NCI-H1105 treated with DMSO at 0.1 percent for 48 hours (cell line): ENCODE measurements at places on chromosomes 5 and 9.

GRCh38 chr5:1777281-1778137 lies 22.1 kb downstream of the MRPL36 start:
- DNase-seq, result no peak

DNA sequence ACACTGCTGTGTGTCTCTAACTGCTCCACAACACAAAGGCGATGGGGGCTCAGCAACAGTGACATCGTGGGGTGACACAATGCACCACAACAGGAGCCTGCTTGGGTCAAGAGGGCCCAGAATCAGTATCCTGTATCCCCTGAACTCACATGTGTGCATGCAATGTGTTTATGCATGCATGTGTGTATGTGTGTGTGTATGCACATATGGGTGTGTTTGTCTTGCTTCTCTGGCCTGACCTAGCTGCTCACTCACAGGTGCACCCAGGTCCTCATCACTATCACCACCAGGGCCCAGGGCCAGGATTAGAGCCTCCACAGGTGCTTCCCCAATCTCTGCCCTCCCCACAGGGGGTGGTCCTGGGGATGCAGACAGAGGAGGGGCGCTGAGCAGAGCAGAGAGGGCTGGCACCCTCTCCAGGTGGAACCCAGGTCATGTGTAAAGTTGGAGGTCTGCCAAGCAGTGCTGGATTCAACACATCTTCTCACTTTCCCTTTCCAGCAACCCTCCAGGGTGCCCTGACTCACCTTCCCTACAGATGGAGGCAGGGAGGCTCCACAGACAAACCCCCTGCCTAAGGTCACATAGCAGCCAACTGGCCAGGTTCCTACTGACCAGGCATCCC lies 18.1 kb upstream of the ZNF484 start:
- DNase-seq, result no peak

DNA sequence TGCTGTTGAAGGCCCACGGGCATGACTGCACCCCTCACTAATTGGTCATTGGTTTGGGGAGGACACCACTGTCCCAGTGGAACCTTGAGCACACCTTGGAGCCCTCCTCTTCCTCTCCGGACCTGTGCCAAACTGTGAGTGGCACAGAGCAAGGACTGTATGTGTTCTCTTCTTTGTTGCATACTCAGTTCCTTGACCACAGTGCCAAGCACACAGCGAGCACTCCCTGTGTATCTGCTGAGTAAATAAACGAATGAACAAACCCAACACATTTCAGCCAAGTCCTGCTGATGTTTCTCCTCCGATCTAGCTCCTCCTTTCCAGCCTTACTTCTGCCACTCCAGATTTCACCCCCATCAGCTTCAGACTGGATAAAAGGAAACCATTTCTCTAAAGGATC lies 2.7 kb upstream of the TRIM52 start:
- DNase-seq, result no peak

DNA sequence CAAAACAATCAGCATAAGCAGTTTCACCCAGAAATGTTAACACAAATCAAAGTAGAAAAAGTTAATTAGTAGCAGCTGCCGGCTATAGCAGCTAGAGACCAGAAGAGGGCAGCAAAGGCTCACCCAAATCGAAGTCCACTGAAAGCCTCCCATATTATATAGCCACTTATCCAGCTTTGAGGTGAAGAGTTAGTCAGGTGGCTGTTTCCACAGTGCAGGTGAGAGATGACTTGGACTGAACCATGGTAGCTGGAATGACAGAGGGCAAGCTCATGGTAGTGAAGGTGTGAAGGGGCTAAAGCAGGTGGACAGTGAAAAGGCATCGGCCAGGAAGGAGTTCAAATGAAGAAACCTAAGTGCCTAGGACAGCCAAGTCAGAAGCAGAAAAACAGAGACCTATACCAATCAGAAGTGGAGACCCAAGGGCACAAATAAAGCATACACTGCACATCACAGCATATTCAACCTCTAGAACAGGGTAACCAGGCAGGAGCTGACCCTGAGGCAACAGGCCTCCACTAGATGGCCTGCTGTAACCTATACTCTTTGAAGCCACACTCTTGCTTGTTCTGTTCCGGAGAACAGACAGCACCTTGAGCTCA lies 7.2 kb upstream of the RNF38 start:
- peak; percentile 87 for DNase-seq

- DNase-seq, result peak; percentile 10
Measured at GRCh38 chr5:78985725-78986223, 664 bp upstream of the ARSB start.

GRCh38 chr9:20853866-20854265 lies 169.8 kb downstream of the FOCAD start:
- no peak for DNase-seq

GRCh38 chr5:175603987-175604739 lies 53.7 kb upstream of the HRH2 start:
- DNase-seq, result no peak

DNA sequence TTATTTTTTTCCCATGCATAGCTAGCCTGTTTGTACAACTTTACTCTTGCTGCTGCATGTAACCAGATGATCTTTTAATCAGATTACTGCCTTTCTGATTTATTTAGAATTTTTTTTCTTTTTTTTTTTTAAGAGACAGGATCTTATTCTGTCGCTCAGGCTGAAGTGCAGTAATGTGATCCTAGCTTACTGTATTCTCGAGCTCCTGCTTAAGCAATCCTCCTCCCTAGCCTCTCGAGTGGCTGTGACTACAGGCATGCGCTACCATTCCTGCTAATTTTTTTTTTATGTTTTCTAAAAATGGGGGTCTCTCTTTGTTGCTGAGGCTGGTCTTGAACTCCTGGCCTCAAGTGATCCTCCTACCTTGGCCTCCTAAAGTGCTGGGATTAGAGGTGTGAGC lies 9.6 kb downstream of the DCP2 start:
- DNase-seq, result no peak

- no peak for DNase-seq
Measured at GRCh38 chr5:31361234-31361633, 167.7 kb downstream of the CDH6 start.

DNA sequence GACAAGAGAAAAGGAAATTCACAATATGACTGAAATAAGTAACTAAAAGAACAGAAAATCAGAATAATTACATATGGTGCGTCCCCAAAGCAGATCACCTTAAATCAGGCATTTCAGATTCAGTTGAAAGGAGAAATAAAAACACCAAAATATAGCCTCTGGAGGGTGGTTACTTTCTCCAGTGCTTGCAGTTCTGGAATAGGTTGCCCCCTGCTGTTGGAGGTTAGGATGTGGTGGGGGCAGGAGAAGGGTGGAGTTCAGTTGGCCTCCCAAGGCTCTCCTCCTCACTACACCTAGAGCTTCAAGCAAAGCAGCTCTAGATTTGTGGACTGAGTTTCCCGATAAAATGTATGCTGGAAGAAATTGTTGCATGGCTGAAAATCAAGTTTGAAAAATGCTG lies 338.2 kb upstream of the TLE4 start:
- no peak for DNase-seq

DNA sequence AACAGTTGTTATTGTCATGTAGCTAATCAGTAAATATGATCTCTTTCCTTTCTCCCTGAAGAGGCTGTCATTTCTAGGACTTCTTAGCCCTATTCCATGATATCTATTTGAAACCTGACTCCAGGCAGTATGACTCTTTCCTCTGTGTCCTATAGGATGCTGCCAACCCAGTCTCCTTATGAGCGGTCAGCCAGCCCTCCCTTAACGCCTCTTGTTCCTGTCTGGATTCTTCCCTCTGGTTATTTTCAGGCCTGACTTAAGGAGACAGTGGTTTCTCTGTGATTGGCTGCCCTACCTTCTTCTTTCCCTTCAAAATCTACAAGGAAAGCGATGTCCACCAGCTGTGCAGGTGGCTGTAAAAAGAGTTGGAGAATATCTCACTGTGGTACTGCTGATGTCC lies 19.4 kb upstream of the C5orf63 start:
- peak; percentile 4 for DNase-seq

GRCh38 chr5:103005276-103005675 lies 114.7 kb downstream of the GIN1 start:
- DNase-seq, result no peak

DNA sequence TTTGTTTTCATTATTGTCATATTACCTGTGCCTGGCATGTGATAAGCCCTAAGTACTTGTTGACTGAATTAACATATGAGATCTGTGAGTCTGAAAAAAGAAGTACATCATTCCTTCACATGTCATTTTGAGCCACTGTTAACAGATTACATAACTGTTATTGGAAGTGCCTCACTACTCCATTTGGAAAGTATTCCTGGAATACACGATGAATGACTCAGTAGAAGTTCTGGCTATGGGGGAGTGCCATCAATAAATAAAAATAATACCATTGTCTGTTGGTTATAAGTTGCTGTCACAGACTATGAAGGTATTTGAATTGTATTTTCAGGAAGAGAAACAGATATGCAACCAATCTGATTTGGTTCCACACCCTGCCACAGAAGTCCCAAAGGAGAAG lies 12.9 kb downstream of the NIPSNAP3B start:
- no peak for DNase-seq

GRCh38 chr9:37422289-37423104 lies at the start of gene GRHPR:
Gene GRHPR, plus strand, starts transcription at chr9:37422696. Its CDS starts 55 bp downstream, at chr9:37422751.
- peak; percentile 57 for DNase-seq

DNA sequence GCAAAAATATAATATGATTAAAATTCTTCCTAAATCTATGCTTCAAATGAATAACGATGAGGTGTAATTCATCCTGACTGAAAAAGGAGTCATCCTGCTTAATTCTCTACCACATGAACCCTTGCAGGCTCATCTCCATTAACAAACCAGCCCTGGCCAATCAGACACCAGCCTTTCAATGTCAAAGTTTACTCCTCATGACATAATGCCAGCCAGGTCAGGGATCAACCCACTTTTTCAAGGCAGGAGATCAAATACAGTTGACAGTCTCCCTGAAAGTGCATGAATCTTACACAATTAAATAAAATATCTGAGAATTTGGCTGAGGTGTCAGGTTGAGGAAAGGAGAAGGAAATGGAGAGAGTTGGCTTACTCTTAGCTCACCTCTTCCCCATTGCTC lies 7.0 kb downstream of the GRIN3A start:
- DNase-seq, result no peak

DNA sequence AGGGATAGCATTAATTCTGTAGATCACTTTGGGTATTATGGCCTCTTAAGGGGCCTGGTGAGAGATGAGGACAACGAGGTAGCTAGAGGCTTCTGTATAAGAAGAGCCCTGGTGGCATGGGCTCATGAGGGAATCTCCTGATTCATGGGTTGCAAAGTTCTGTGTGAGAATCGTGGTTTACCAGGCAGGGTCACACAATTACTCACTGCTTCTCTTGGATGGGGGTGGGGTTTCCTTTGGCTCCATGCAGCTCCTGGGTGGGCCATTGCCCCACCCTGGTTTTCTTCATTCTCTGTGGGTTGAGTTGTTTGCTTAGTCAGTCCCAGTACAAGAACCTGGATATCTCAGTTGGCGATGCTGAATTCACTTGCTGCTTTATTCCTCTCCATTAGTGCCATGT lies 30.9 kb upstream of the TNFSF15 start:
- DNase-seq, result no peak

- no peak for DNase-seq
Measured at GRCh38 chr9:120212853-120213200, 367.1 kb downstream of the CDK5RAP2 start.

GRCh38 chr9:34650816-34651215 lies 1.2 kb upstream of the IL11RA start:
- no peak for DNase-seq

DNA sequence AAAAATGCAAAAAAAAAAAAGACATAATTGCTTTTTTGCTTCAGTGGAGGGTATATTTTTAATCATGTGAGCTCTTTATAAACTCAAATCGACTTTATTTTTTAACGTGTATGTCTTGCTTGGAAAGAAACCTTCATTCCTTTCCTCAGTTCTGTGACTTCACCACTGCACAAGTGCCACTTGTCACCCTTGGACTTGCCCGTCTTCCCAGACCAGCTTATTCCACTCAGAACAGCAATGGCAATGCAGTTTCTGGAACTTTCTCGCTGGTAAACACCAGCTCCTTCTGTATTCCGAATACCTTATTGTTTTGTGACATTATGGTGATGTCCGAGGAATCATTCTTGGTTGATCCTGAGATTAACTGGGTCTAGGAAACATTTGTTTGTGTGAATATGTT lies 440.5 kb upstream of the ADAMTS16 start:
- no peak for DNase-seq

GRCh38 chr9:2745560-2746380 lies 28.5 kb downstream of the KCNV2 start:
- no peak for DNase-seq

- no peak for DNase-seq
Measured at GRCh38 chr9:129284607-129285291, 106.7 kb upstream of the IER5L start.

- no peak for DNase-seq
Measured at GRCh38 chr5:17058438-17058837, 122.3 kb upstream of the MYO10 start.

GRCh38 chr5:15938961-15939360 lies 240.6 kb downstream of the MARCHF11 start:
- no peak for DNase-seq

- no peak for DNase-seq
Measured at GRCh38 chr9:87445646-87446045, 52.0 kb upstream of the DAPK1 start.

- DNase-seq, result no peak
Measured at GRCh38 chr9:76688471-76689238, 75.6 kb upstream of the PCA3 start.

- no peak for DNase-seq
Measured at GRCh38 chr9:110081395-110081794, 126.6 kb downstream of the C9orf152 start.

GRCh38 chr5:96817506-96817905 lies 9.8 kb upstream of the ERAP1 start:
- DNase-seq, result no peak

GRCh38 chr5:102547141-102548035 lies 48.6 kb upstream of the SLCO6A1 start:
- no peak for DNase-seq

GRCh38 chr9:129182122-129182521 lies 4.1 kb upstream of the IER5L start:
- DNase-seq, result no peak

DNA sequence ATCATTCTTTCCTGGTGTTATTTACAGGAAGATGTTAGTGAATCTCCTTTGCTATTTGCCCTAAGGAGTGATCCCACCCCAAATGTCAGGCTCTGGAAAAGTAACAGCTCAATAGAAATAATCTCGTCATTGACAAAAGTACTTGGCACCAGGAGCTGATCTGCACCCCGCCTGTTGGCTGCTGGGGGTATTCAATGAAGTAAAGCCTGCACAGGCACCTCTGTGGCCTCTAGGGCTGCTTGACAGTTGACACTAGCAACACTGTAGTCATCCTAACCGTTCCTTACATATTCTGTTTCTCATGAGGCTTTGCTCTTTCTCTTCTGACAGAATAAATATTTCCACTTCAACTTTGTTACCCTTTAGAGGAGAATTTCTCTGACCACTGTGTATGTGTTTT lies 103.4 kb downstream of the DOCK2 start:
- no peak for DNase-seq

- no peak for DNase-seq
Measured at GRCh38 chr9:112224401-112225289, 49.5 kb upstream of the SUSD1 start.

DNA sequence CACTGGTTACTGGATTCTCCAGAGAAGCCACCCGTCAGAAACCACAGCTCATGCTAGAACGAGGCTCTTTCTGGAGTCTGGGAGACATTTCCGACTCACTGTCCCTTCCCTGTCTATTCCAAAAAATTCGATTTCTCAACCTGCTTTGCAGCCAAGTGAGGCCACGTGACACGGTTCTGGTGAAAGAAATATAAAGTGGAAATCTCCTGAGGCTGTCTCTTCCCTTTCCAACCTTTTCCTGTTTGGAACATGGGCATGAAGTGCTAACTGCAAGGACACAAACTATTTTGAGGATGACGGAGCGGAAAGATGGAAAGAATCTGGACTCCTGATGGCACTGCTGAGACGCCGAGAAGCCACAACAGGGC lies 6.1 kb upstream of the PTGS1 start:
- no peak for DNase-seq
